ENCODE measurements at places on chromosomes 2 and 18.

GRCh38 chr18:33983126-33983525 lies 241.6 kb downstream of the NOL4 start:
- no peak for DNase-seq

DNA sequence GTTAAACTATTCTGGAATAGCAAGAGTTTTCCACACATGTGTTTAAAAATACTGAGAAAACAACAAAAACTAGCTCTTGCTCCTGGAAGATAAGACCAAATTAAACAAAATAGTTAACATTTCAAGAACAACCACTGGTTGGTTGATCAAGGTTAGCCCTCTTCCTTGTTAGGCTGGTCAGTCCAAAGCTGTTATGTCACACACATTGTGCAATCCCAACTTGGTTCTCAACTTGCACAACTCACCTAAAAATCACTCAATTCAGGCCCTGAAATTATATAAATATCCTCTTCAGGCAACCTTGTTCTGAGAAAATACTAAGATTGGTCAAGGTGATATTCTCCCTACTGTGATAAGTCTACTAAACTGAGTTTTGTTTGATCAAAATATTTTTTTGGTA lies 169.7 kb upstream of the LRP1B start:
- no peak for DNase-seq

- DNase-seq = no peak
Measured at GRCh38 chr18:52150050-52150449, 189.9 kb upstream of the DCC start.

DNA sequence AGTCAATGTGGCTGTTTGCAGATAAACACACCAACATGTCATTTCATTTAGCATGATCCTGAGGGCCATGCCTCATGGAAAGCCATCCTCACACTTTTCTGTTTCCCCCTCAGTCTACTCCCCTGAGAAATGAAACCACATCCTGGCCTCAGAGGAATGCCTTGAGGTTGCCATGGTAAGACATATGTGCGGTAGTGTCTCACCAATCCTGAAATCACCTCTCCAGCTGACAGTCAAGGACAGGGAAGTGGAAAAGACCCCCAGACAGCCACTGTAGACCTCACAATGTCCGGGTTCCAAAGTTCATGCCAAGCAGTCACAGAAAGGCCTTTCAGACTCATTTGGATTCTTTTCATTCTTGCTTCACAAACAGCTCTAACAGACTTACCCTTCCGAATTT lies 175.2 kb upstream of the PKDCC start:
- DNase-seq = no peak

DNA sequence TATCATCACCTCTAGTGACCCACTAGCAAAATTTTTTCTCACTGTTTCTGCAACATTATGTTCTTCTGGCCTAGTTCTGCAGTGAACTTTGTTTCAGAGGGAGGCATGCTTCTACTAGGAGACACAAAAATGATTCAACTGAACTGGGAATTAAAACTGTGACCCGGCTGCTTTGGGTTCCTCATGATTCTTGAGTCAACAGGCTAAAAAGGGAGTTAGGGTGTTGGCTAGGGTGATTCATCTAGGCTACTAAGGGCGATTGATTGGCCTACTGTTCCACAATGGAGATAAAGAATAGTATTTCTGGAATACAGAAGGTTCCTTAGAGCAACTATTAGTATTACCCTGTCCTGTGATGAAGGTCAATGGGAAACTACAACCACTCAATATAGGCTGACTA lies 179.5 kb downstream of the PPP1R1C start:
- no peak for DNase-seq

DNA sequence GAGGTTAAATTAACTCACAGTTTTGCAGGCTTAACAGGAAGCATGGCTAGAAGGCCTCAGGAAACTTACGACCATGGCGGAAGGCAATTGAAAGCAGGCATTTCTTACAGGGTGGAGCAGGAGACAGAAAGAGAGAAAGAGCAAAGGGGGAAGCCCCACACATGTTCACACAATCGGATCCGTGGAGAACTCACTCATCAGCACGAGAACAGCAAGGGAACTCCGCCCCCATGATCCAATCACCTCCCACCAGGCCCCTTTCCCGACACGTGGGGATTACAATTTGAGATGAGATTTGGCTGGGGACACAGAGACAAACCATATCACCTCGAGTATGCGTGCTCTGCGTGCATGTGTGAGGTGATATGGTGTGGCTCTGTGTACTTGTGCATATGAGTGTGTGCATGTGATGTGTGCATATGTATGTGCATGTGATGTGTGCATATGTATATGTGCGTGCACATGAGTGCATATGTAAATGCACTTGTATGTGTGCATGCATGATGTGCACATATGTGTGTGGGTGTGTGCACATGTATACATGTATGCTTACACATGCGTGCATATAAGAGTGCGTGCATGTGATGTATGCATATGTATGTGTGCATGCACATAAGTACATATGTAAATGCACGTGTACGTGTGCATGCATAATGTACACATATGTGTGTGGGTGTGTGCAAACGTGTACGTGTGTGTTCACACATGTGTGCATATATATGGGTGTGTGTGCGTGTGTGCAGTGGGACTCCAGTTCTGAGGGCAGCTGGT lies 108.7 kb upstream of the HDAC4 start:
- DNase-seq = no peak

GRCh38 chr18:70132999-70133398 lies 72.5 kb downstream of the RTTN start:
- DNase-seq = no peak

- no peak for DNase-seq
Measured at GRCh38 chr2:120866483-120867140, 130.9 kb downstream of the GLI2 start.

GRCh38 chr2:185299867-185300266 lies 438.7 kb upstream of the FSIP2 start:
- DNase-seq = no peak

GRCh38 chr2:209121691-209122090 lies 302.2 kb upstream of the MAP2 start:
- peak; percentile 5 for DNase-seq

- DNase-seq = no peak
Measured at GRCh38 chr2:144559681-144560080, 39.8 kb upstream of the ZEB2 start.

GRCh38 chr18:62245699-62246098 lies 58.6 kb downstream of the RELCH start:
- DNase-seq = peak; percentile 15

DNA sequence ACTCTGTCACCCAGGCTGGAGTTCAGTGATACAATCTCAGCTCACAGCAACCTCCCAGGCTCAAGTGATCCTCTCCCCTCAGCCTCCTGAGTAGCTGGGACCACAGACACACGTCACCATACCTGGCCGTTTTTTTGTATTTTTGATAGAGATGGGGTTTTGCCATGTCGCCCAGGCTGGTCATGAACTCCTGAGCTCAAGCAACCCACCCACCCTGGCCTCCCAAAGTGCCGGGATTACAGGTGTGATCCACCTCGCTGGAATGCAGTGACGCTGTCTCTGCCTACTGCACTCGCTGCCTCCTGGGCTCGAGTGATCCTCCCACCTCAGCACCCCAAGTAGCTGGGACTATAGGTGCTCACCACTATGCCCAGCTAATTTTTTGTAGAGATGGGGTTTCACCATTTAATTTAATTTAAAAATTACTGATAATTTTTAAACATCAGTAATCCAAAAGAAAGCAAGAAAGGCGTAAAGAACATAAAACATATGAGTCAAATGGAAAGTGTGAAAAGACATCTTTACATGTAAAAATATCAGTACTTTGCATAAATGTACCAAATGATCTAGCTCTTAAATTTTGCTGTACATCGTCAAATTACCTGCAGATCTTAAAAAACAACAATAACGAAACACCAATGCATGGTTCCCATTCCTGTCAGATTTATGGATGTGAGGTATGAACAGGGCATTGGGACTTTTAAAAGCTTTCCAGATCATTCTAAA lies 2.8 kb upstream of the ZNF236 start:
- DNase-seq = no peak

- DNase-seq = peak; percentile 40
Measured at GRCh38 chr2:37326285-37326684, 1.7 kb upstream of the PRKD3 start.

- DNase-seq = no peak
Measured at GRCh38 chr2:105874466-105874865, 129.8 kb downstream of the NCK2 start.

DNA sequence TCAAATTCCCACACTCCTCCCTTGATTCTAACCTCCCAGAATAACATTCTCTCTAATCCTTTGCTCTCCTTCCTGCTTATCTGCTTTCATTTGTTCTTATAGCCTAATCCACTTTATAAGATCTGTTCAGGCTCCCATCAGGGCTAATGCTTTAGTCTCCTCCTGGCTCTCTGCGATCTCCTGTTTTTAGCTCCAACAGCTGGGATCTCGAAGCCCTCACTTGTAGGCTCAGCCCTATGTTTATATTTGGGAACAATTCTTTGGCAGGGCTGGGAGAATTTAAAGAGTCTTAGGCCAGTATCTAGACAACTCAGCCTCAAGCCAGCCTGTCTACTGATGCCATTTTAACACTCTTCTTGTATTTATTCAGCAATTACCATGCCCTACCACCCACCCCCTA lies 27.2 kb upstream of the RAPH1 start:
- DNase-seq = no peak

DNA sequence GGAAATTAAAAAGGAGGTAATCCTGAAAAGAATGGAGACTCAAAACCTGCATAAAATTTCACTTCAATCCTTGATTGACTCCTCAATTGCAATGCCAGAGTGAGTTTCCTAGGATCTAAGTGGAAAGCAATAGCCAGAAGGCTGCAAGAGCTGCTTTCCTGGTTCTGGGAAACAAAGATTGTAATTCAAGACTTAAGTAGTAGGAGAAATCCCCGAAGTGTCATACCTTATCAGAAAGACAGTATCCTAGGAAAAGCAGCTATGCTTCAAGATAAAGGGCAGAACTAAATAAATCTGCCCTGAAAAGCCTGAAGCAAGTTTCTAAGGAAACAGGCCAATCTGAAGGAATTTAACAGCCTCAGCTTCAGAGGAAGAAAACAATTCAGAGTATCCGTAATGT lies 390.2 kb downstream of the DSC3 start:
- DNase-seq = no peak

DNA sequence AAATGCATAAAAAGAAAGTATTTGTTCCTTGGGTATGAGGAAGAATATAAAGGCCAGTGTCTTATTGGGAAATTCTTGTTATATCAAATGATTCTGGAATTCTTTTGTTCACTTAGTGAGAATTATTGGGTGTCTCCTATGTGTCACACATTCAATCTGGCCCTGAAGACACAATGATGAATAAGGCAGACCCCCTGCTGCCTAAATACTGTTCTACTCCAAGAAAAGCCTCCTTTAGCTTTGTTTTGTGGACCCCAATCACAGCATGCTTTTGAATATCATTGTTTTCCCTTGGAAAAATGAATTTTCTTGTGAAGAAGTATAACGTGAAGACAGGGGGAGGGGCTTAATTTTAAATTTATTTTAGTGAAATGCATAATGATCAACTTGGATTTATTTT lies 682.4 kb downstream of the LRRTM4 start:
- DNase-seq = no peak

- DNase-seq = no peak
Measured at GRCh38 chr2:69660637-69661036, 17.1 kb upstream of the AAK1 start.

- DNase-seq = no peak
Measured at GRCh38 chr18:59149007-59149406, 9.3 kb downstream of the SEC11C start.

- no peak for DNase-seq
Measured at GRCh38 chr18:11146238-11146946, 3.0 kb downstream of the PIEZO2 start.

DNA sequence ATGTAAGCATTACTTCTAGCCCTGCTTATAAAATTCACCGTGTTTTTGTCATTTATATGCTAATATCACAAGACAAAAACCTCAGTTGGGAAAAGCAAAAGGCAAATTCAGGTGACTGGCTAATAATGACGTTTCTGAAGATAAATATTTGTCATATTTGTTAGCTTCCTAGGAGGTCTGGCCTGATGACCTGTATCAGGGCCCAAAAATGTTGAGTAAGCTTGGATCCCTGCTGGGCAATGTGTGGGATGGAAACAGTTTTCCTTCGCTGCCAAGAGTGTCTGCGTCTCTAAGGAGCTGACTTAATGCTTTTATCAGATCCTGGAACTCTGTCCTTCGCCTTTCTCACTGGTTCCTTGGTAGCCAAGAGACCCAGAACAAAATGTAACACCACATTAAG lies 230.1 kb upstream of the PXDN start:
- no peak for DNase-seq

DNA sequence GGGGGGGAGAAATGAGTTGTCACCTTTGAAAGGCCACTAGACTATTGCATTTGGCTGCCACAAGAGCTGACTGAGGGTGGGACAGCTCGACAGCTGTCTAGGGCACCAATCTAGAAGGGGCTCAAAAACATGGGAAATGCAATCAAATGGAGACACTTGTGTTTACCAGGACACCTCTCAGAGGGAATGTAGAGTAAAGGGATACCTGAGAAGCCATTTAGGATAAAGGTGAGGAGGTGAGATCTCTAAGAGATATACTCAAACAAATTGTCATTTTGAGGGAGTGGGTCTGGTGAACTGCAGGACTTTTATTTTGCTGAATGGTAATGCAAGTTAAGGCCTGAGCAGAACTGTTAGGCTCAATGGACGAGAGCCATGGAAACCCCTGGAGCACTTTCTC lies 159.8 kb downstream of the DDX1 start:
- no peak for DNase-seq

- DNase-seq = no peak
Measured at GRCh38 chr2:28979041-28979440, 2.1 kb upstream of the TOGARAM2 start.

- peak; percentile 7 for DNase-seq
Measured at GRCh38 chr2:119546447-119546767, 2.2 kb downstream of the CFAP221 start.

- DNase-seq = no peak
Measured at GRCh38 chr18:64032312-64032711, 62.4 kb downstream of the SERPINB8 start.

DNA sequence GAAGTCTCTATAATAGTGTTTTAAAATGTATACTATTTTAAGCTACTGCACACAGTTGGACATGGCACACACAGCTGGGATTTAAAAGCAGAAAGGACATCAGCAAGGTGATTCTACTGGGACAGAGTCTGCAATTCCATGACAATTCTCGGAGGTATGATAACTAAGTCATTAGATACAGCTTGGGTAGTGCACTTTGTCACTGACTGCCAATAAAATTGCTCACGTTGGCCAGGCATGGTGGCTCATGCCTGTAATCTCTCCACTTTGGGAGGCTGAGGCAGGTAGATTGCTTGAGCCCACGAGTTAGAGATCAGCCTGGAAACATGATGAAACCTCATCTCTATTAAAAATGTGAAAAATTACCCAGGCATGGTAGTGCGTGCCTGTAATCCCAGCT lies 134.1 kb upstream of the SATB2 start:
- DNase-seq = no peak

- no peak for DNase-seq
Measured at GRCh38 chr2:28049416-28049815, 158.9 kb downstream of the BABAM2 start.

GRCh38 chr18:65091744-65092329 lies 659.0 kb upstream of the CDH7 start:
- peak; percentile 36 for DNase-seq

GRCh38 chr2:125172181-125172580 lies 1147.1 kb downstream of the CNTNAP5 start:
- DNase-seq = no peak

Data from hematopoietic multipotent progenitor cell treated with erythropoietin and hydrocortisone succinate and interleukin-3 and kit ligand, for 6 days (in vitro differentiated cells).